ENCODE measurements at places on chromosomes 1 and 21.
A peak's percentile ranks its signal among the peaks of the same experiment; 100 is the strongest.

- DNase-seq = no peak
These were observed 10.3 kb downstream of the ALX3 start for GRCh38 chr1:110060034-110060661.

- no peak for DNase-seq
These were observed 1548.6 kb upstream of the B3GALT2 start for GRCh38 chr1:194734970-194735369.

- no peak for DNase-seq
These were observed 4.8 kb upstream of the WDR47 start for GRCh38 chr1:109046671-109047070.

- DNase-seq = no peak
These were observed 1.2 kb upstream of the MKNK1 start for GRCh38 chr1:46605232-46605631.

GRCh38 chr1:198860371-198860770, 221.5 kb downstream of the PTPRC start:
- no peak for DNase-seq

DNA sequence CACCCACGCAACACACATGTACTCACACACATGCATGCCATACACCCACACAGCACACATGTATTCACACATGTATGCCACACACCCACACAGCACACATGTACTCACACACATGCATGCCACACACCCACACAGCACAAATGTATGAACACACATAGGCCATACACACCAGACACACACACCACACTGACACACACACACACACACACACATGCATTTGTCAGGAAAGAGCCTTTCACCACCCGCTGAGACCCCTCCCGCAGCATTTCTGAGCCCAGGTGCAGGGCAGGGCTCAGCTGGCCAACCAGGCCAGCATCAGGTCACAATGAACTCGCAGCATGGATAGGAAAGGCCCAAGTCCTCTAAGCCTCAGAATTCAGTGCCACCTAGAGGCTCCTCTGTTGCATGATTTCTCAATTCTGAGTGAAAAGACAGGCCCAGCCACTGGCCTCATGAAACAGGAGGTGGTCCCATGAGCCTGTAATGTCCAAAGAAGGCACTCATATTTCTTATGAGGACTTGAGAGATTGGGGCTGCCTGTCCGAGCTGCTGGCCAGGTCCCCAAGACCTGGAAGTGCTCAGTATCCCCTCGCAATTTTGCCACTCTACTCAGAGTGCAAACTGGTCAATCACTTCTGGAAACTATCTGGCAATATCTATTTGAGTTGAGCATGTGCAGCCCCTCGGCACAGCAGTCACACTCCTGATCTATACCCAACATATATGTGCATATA, 57.3 kb downstream of the PSMG1 start:
- no peak for DNase-seq

GRCh38 chr21:20270365-20271055, 727.7 kb upstream of the NCAM2 start:
- no peak for DNase-seq

DNA sequence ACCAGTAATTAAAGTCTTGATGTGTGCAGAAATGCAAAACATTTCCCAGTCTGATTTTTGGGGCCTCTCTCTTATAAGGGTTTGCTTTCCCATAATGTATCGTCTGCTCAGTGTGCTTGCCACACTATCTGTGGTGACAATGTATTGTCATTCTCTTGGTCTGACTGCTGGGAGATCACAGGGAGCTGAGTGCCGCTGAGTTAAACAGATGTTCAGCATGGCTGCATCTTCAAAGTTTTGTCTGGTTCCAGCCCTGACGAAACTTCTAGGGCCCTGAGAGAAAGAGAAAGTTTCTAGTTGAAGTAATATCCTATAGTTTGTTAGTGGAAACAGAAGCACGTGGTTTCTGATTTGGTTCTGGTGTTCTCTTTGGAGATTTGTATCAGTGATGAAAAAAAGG, 42.6 kb downstream of the DNM3 start:
- DNase-seq = no peak

GRCh38 chr21:32888971-32889370, 117.4 kb upstream of the PAXBP1 start:
- DNase-seq = no peak

GRCh38 chr1:63611231-63611630, 18.0 kb downstream of the PGM1 start:
- DNase-seq = no peak

- DNase-seq = no peak
These were observed 1.3 kb downstream of the EXO1 start for GRCh38 chr1:241849345-241849695.

GRCh38 chr1:158101927-158102326, 78.8 kb upstream of the CD1D start:
- DNase-seq = peak; percentile 15
